ENCODE measurements at places on chromosomes 12 and 14.

- DNase-seq = no peak
These were observed 186.2 kb downstream of the SNAPC1 start for GRCh38 chr14:61948376-61948775.

DNA sequence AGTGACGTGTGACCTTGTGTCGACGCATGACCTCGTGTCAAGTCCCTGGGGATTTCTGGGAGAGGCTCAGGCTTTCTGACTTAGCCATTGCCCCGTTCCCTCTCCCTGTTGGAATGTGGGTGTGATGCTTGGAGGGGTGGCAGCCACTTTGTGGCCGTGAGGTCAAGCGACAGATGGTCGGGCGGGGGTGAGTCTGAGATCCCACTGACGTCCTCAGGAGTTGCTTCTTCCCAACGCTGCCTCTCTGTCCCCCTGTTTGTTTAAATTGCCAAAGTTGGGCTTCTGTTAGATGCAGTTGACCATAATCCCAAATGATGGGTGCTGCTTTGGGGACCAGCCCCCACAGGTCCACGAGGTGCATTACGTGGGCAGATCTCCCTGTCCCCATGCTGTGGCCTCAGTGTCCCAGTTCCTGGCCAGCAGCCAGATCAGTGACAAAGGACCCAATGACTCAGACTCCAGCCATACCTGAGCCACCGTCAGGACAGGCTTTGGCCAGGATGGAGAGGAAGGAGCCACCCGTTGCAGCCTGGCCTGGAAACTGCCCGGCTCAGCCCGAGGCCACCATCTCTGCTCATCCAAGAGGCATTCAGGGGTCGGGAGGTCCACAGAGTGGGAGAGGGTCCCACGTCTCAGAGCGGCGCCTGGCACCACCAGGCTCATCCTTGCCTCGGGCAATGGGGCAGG is 34.4 kb upstream of the GALNT9 start:
- no peak for DNase-seq

DNA sequence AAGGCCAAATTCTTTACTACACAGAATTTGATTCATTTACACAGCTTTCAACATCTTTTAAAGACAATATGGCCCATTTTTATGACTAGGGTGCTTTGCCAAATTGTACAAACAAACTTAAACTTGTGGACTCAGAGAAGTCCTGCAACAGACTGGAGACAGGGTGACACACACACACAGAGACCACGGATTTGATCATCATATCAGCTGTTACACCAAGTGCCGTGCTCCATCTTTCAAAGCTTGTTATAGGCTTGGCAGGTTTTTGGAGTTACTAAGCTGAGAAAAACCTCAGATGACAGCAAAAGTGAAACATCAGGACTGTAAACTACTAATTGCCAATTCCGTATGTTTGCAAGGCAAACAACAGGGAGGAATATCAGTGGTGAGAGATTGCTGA is 811.7 kb downstream of the GALC start:
- DNase-seq = no peak

- no peak for DNase-seq
These were observed 327.9 kb downstream of the C12orf75 start for GRCh38 chr12:105658389-105658788.

- no peak for DNase-seq
These were observed 480.2 kb upstream of the FBXO33 start for GRCh38 chr14:39912192-39913100.

- DNase-seq = no peak
These were observed 310.1 kb downstream of the SYT1 start for GRCh38 chr12:79174626-79175025.

DNA sequence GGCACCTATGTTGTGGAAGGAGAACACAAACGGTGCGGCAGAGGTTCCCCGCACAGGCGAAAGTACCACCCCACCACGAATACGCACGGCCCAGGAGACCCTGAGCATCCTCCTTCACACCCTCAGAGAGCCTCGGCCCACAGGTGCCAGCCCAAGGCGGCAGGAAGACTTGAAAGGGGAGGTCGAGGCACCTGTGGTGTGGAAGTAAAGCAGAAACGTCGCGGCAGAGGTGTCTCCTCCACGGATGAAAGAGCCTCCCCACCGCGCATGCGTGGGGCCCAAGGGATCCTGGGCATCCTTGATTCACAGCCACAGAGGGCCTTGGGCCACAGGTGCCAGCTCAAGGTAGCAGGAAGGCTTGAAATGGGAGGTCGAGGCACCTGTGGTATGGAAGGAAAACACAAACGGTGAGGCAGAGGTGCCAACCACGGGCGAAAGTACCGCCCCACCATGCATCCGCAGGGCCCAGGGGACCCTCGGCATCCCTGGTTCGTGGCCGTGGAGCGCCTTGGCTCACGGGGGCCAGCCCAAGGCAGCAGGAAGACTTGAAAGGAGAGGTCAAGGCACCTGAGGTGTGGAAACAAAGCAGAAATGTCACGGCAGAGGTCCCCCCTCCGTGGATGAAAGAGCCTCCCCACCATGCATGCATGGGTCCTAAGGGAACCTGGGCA is 380.1 kb downstream of the ALG10 start:
- DNase-seq = no peak
